ENCODE measurements at places on chromosomes 4 and X.

GRCh38 chr4:176920694-176921093, 128.0 kb upstream of the VEGFC start:
- DNase-seq: no peak

DNA sequence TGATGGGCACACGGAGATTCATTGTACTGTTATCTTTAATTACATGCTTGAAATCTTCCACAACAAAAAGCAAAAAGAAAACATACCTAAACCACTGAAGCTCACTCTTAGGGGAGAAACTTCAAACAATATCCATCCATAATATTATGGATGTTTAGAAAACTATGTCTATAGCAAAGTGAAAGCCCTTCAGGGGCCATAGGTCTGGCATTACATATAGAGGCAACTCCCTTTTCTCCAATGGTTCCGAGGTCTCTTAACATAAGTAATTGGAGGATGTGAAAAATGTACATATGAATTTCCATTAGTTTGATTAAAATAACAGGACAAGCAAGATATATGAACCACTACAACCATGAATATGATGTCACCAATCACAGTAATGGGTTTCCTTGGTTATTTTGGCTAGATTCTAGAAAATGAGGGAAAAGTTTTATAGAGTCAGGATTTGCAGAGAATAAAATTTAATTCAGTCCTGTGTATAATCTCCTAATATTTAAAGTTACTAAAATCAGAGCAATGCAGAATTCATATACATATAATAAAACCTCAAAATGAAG, 10.8 kb downstream of the UGDH start:
- DNase-seq: no peak

GRCh38 chrX:7088968-7089615, 58.4 kb upstream of the STS start:
- DNase-seq: no peak

GRCh38 chrX:136659174-136659573, 11.2 kb downstream of the CD40LG start:
- DNase-seq: no peak

DNA sequence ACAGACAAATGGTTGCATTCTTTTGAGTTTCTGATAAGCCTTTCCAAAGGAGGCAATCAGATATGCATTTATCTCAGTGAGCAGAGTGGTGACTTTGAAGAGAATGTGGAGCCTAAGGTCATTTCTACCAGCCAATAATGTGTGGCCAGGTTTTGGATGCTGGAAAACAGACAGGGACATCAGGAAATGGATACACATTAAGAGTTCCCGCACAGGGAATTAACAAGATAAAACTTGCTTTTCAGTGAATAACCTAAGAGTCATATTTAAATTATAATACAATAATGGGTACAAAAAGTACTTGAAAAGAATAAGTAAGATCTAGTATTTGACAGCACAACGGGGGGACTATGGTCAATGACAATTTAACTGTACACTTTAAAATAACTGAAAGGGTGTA, 492.3 kb upstream of the FAM241A start:
- DNase-seq: no peak

DNA sequence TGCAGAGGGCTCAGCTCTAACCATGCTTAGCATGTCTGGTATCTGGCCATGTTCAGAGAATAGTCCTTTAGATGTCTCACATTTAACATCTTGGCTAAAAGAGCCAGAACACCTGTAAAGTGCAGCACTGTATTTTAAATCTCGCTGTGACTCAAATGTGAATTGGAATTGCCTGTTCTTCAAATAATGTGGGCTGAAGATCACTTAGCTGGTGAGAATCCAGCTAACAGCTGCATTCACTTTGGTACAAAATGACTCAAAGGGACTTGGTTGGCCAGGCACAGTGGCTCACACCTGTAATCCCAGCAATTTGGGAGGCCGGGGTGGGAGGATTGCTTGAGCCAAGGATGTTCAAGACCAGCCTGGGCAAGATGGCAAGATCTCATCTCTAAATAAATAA, 63.5 kb upstream of the PLAC8 start:
- DNase-seq: no peak

DNA sequence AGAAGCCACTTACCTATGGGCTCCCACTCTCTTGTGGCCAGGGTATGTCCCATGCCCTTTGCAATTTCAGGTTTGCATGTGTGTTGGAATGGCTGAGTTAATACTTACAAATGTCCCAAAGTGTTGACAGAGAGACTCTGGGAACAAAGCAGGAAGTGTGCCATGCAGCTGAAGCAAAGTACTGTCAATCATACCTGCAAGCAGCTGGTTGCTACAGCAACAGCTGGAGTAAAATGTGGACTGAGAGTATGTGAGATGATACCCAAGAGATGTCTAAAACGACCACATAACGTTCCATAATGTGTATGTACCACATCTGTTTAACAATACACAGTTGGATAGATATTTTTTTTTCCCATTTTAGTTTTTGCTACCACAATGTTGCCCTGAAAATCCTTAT, 82.8 kb upstream of the CAMK2D start:
- no peak for DNase-seq

DNA sequence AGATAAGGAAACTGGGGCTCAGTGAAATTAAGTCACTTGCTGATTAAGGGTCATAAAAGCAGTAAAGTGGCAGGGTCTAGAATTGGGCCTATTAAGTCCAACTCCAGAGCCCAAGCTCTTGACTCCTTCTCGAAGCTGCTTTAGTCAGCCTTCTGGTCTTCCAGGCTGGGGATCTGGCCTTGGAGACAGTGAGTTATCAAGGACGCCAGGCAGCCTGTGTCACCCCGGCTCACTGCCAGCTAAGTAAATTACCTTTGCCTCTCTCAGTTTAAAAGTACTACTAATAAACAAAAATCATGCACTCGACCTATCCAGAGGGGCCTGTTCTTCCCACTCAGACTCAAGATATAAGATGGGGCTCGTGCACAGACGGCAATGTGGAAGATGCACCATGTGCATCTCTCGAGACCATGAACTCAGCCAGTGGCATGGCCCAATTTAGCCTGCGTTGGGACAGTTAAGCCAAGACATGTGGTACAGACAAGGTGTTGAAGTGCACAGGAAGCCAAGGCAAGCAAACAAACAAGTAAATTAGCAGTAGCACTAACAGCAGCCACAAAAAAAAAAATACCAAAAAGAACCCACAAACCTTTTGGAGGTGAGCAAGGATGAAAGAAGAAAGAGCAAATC, 62.0 kb upstream of the MAP3K15 start:
- DNase-seq: no peak

GRCh38 chrX:120213438-120214265, 37.0 kb upstream of the ZBTB33 start:
- DNase-seq: peak; percentile 26

DNA sequence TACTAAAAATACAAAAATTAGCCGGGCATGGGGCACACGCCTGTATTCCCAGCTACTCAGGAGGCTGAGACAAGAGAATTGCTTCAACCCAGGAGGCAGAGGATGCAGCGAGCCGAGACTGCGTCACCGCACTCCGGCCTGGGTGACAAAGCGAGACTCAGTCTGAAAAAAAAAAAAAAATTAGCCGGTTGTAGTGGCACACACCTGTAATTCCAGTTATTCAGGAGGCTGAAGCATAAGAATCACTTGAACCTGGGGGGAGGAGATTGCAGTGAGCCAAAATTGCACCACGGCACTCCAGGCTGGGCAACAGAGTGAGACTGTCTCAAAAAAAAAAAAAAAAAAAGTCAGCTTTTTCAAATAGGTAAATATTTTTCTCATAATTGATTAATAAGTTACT, 71.9 kb downstream of the WDFY3 start:
- peak; percentile 12 for DNase-seq

- no peak for DNase-seq
These were observed 272.4 kb upstream of the KCNIP4 start for GRCh38 chr4:22220965-22221364.

- DNase-seq: no peak
These were observed 153.7 kb downstream of the CBR4 start for GRCh38 chr4:168856312-168856711.

DNA sequence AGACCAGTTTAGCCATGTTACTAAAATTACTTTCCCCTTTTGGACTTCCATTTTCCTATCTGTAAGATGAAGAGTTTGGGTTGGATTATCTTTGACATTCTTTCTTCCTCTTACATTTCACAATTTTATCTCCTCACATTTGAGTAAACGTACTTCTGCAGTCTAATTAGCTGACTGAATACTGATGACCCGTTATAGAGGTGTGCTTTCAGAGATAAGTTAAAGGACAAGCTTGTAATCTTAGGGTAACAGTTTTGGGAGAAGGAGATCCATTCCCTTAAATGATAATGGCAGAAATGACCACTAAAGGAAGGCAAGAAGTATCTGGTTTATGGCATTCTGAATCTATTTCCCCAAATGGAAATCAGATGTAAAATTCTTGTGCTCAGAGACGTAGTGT, 222.6 kb upstream of the FTHL17 start:
- DNase-seq: no peak

GRCh38 chrX:105565856-105566255, 256.5 kb upstream of the NRK start:
- no peak for DNase-seq

DNA sequence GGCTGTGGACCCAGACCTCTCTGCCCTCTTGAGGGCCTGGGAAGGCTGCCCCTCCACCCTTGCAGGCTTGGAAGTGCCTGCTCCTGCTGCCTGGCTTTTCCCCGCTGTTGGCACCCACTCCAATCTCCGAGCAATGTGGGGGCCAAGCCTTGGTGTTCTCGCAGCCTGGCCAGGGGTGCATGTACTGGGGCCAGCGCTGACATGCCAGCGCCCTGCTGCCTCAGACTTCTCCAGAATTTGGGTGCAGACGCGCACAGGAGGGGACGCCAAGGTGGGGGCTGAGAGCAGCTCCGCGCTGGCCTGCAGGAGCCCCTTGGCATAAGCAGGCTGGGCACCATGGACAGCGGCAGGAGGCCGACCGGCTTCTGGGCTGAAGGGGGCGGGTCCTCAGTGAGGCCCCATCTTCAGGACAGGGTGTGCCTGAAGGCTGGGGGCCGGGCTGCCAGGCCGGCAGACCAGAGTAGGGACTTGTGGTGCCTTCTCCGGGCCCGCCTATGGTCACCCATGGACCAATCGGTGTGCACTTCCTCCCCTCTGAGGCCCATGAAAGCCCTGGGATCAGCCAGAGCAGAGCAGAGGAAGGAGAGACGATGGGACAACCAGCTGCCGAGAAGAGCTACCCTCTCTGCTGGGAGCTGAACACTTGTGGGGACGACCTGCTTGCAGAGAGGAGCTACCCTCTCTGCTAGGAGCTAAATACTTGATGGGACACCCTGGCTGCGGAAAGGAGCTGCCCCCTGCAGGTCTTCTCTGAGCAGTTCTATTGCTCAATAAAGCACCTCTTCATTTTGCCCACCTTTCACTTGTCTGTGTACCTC, 118.3 kb downstream of the DNAAF6 start:
- peak; percentile 10 for DNase-seq

- DNase-seq: no peak
These were observed 4.8 kb upstream of the STATH start for GRCh38 chr4:69991016-69991415.

DNA sequence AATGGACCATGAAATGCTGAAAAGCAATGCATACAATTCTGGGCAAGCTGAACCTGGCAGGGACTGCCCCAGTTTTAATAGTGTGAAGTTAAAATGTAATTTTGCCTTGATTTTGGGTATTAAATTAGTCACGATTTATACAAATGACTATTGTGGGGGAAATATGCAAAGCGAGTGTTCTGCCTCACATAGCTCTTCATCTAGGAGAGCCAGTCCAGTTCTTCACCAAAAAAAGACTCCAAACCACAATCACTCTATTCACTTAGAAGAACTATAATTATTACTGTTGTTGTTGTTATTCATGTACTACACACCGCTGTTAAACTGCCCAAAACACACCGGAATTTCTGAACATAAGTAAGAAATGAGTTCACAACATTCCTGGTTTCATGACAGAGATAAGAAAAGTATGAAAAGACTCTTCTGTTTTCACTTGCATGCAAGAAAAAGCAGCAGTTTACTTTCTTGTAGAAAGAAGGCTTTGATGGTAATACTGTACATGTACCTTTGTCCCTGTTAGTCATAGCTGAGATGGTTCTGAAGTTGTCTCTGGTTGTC, 101.9 kb downstream of the QRFPR start:
- no peak for DNase-seq

DNA sequence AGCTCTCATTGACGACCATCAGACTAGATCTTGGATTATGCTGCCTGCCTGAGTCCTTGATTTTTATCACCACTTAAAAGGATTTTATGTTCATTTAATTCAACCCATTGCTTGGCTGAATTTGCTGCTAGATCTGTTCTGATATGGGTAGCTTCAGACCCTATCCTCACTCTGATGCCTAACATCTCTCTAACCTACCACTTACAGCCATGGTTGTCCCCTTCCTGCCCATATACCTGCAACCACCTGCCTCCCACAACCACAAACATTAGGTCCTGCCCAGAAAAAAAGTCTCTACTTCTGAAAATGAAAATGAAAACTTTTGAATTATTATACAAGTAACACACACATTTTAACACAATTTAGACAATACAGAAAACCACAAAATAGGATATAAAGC, 310.8 kb downstream of the HNRNPD start:
- no peak for DNase-seq

DNA sequence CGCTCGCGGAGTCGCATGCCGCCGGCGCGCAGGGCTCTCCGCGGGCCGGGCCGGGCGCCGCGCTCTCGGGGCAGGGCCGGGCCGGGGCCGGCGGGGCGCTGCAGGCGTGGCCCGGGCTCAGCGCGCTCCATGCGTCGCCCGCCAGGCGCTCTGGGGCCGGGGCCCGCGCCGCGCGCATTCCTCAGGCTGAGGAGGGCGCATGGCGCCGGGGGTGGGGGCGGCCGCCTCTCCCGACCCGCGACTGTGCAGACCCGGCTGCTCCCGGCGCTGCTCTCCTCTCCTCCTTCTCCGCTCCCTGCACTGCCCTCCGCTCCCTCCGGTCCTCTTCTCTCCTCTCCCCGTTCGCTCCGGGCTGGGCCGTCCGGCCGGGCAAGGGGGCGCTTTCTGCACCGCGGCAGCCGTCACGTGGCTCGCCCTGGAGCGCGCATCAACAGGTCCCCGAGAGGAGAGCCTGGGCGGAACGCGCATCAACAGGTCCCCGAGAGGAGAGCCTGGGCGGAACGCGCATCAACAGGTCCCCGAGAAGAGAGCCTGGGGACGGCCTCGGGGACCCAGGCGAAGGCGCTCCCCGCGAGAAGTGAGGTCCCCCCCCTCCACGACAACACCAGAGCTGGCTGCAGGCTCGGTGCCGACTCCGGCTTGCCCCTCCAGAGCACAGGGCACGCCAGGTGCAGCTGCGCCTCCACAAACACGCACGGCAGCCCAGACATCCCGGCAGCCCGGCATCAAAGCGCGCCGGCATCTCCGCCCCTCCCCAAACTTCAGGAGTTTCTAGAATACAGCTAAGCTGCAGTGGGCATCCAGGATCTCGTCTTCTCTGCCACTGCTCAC, 12.9 kb downstream of the PPP2R3B start:
- DNase-seq: no peak

DNA sequence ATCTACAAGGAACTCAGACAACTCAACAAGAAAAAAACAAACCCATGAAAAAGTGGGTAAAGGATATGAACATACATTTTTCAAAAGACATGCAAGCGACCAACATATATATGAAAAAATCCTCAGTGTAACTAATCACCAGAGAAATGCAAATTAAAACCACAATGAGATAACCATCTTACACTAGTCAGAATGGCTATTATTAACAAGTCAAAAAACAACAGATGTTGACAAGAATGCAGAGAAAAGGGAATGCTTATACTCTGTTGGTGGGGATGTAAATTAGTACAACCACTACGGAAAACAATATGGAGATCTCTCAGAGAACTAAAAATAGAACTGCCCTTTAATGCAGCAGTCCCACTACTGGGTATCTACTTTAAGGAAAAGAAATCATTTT, 12.1 kb downstream of the NIPAL1 start:
- no peak for DNase-seq

All from right renal pelvis (tissue), 4 donors.